ENCODE measurements at places on chromosomes 3 and 15.

DNA sequence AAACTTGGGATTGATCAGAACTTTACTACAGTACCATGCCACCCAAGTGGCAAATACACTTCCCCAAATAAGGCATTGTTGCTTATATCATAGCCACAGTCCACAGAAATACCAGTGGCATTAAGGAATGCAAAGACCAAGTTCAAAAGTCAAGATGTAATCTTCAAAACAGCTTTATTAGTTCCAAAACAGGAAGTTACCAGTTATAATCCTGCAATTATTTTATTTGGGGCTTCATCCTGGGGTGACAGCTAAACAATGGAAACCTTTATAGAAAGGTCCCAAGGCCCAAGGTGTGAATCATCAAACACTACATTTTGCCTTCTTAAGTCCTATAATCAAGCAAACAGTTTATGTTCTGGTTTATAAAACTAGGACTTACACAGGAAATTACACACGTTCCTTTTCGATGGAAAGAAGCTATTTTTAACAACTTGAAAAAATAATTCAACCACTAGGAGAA is 30.3 kb upstream of the RNF7 start:
- peak; percentile 29 for DNase-seq

DNA sequence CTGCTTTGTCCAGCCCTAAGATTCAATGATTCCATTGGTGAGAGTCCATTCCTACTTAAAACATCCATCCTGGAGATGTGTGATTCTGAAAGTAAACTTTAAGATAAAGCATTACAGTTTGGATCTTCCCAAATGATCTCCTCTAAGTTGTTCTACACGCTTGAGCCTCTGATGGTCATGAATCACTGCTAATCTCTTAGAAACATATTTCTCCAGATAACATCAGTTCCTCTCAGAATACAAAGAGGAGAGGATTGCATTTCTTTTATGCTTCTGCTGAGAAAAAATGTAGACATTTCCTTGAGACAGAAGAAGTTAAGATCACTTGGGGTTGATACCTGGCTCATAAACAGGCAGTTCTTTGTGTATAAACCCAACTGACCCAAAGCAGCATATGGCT is 281.2 kb upstream of the DPH6 start:
- DNase-seq: no peak

- DNase-seq: no peak
Measured at GRCh38 chr3:51271172-51271571, 113.9 kb upstream of the MANF start.

DNA sequence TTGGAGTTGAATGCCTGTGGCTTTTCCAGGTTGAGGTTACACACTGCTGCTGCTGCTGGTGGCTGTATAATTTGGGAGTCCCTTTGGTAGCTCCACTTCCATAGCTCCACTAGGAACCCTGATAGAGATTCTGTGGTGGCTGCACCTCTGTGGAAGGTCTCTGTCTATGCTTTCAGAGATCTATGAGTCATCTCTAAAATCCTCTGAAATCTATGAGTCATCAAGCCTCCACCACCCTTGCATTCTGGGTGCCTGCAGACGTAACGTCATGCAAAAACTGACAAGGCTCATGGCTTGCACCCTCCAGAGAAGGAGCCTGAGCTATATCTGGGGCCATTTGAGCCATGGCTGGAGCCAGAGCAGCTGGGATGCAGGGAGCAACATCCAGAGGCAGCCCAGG is 1037.0 kb upstream of the CFAP20DC start:
- DNase-seq: peak; percentile 51

DNA sequence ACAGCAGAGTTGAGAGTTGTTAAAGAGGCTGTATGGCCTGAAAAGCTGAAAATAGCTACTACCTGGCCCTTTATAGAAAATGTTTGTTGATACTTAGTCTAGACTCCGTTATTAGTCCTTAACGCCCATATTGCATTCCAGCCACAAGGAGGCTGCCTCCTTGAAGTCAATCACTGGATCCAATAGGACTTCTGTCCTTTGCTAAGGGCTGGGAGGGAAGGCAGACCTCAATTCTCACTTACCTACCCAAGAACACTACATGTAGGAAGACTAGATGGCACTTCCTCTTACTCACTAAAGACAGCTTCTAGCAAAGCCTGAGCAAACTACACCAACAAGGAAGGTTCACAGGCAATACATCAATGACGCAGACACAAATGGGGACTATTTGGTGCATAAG is 139.5 kb upstream of the HACD2 start:
- DNase-seq: no peak

- no peak for DNase-seq
Measured at GRCh38 chr3:19960696-19961095, 13.8 kb downstream of the RAB5A start.

GRCh38 chr3:9441501-9442221 is 44.2 kb downstream of the SETD5 start:
- DNase-seq: no peak

DNA sequence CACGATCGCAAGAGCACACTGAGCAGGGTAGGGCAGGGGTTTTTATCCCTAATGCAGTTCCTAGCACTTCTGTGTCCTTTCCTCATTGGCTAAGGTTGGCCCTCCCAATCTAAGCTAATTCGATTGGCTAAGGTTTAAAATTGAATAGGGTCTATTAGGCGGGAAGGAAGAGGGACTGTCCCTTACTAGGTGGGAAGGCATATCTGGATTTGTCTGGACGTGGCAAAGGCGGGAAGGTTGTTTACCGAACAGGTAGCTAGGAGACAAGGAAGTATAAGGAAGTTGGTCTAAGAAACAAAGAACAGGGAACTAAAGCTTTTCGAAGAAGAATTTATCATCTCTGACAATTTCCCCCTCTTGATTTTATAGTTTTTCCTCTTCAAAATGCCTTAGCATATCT is 24.8 kb upstream of the ATG7 start:
- DNase-seq: no peak

DNA sequence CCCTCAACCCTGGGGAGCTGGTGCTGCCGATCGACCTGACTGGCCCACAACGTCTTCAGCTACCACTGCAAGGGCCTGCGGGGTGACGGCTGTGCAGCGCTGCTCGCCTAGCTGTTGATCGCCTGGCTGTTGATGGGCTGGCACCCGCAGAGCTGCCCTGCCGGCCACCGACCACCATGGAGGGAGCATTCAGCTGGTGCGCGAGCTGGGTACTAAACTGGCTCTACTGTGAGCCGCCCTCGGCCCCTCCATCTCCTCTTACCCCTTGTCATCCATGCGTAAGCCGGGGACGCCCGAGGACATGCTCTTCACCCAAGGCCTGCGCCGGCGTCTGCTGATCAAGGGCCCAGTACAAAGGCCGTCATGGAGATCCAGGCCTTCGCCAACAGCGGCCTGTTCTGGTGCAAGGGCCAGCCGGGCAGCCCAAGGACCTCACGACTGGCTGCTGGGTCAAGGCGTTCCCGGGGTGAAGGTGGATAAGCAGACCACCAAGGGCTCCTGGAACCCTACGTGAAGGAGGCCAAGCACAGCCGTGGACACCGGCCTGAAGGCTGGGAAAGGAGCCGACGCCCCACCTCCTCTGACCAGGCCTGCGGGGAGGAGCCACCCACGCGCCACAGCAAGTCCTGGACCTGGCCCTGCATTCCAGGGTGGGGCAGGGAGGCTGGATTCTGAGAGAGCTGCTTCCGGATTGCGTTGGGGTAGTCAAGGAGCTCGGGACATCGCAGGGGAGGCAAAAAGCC is 46.9 kb downstream of the SFMBT1 start:
- no peak for DNase-seq

DNA sequence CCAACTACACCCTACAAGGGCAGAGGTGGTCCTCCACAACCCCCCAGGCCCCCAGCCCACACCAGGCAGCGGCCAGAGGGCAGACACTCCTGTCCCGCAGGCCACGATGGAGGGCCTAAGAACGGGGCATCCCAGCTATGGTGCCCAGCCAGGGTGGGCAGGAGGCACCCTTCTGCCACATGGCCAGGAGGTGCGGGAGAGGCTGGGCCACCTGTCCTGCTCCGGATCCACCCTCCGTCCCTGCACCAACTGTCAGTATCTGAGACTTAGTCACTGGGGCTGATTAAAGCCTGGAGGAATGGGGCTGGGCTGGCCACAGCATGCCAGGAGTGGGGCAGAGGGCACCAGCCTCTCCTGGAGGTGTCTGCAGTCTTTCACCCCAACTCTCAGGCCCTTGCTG is 37.9 kb downstream of the TNK2 start:
- DNase-seq: no peak

DNA sequence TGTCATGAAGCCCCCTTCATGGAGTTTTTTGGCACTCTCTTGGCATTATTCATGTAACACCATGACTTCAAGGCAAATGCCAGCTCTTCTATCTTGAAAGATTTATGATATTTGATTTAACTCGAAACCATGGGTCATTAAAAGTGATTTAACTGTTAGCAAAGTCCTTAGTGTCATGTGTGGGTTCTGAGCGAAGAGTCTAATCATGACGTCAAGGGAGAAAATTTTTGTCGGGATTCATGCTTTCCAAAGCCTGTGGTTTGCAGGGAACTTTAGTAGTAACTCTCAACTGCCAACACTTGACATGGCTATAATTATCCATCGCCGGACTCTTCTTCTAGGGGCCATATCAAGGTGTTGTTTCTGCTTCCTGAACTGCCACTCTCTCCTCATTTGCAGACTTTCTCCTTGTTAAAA is 11.5 kb downstream of the GXYLT2 start:
- DNase-seq: no peak

DNA sequence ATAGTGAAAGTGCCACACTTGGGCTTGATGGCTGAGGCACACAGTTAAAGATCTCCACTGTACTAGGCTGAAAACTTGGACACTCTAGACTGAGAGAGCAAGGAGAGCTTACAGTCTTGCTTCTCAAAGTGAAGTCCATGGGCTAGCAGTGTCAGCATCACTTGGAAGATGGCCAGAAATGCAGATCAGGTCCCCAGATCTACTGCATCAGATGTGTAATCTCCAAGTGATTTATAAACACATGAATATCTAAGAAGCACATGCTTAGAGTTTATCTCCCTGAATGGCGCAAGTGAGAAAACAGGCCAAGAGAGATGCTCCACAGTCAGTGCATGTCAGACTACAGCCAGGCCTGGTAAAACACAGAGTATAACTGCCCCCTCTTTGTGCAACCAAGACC is 308.6 kb downstream of the CLSTN2 start:
- no peak for DNase-seq

DNA sequence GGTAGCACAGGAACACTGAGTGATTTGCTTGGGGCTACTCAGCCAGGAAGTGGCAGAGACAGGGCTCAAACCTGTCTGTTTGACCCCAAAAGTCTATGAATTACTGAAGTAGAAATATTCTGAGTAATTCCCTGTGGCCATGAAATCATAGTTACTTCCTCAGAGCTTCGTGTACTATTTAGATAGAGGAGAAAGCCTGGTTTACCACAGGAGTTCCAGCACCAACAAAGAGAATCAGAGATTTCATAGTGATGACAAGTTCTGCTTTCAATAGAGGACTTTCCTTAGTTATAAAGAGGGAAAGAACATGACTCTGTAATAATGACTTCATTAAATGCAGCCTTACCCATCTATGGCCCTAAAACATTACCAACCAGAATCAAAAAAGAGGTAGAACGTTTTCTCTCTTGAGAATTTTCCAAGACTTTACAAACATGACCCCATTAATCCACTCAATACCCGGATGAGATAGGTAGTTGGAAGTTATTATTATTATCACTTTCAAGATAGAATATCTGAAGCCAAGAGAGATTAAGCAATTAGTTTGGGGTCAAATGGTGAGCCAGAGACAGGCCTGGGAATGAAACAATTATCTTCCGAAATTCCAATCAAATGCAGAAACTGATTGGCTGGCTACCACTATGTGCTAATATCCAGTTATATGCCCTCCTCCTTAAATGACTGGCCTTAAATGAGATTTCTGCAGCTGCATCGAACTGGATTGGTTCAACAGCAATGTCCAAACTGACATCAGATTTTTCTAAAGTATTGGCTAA is 13.6 kb upstream of the WNT5A start:
- DNase-seq: no peak

DNA sequence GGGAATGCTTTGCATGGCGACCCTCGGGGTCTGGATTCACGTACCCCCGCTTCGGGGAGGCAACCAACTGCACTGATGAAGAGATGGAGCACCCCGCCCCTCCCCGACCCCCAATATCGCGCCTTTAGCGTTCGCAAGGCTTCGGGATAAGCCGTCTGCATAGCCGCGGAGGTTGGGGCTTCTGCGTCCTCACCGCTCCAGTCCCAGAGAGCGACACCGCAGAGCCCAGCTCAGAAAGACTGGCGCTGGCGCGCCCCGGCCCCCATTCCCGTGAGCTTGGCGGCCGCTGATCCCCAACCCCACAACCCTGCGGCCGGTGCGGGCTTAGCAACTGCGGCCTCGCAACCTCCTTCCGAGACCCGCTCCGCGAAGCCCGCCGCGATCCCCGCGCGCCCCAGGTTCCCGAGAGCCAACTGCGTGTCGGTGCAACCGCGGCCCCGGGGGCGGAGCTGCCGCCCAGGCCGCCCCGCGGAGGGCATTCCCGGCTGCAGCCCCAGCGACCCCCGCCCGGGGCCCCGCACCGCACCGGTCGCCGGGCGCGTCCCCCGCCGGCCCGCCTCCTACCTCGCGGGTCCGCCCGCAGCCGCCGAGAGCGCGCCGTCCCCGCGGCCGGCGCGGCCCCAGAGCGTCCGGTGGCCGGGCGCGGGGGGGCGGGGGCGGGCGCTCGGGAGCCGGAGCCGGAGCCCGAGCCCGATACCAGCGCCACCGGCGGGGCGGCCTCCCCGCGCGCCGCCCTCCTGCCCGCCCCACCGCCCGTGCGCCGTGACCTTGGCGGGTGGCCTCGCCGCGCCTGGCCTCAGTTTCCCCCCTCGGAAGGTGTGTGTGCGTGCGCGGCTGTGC is 79.5 kb downstream of the IQSEC1 start:
- DNase-seq: no peak

DNA sequence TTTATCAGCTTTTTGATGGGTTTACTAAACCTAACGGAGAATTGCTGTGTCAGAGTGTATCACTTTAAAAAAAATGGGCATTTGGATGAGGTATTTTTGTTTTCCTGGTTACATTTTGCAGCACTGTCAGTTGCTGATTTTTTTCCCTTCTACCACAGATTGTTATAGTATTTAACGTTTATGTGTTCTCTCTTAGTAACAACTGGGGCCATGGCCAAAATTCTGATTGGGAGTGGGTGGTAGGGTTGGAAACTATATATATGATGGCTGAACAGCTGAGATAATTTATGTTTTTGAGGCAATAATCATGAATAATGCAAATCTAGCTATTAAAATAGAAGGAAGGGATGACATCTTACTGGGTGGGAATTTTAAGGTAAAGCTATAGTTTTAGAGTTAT is 229.4 kb upstream of the SUCLG2 start:
- DNase-seq: no peak

DNA sequence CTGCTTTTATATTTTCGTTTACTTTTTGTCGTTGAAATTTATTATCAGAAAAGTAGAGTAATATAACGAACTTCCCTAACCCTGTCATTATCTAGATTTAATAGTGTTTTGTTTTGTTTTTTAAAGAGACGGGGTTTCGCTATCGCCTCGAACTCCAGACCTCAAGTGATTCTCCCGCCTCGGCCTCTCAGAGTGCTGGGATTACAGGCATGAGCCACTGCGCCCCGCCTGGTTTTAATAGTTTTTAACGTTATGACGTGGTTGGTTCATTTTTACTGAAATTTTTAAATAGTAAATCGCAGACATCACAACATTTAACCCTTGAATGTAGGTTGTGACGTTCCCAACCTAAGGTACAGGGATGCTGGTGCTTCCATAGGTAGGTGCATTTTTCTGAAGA is 1.0 kb downstream of the NGRN start:
- DNase-seq: peak; percentile 15

All from HS-27A (cell line).